ENCODE measurements at places on chromosomes 3 and 15. TPM values are rescaled to one million over a fixed set of nuclear protein-coding genes. Genes with fewer than 3 reads are reported as not detected.

EHD4 gene
- total RNA-seq: 27.1 TPM

SERINC4 gene
- not detected for total RNA-seq

CLDN18 gene
- not detected for total RNA-seq

FAM81A gene
- total RNA-seq: 1.1 TPM

UROC1 gene
- not detected for total RNA-seq

SMAD6 gene
- total RNA-seq: not detected

ANP32A gene
- total RNA-seq: 150 TPM

ERC2 gene
- 0.44 TPM for total RNA-seq

MESP2 gene
- not detected for total RNA-seq

NCKIPSD gene
- 23.8 TPM for total RNA-seq

NKIRAS1 gene
- total RNA-seq: 9.7 TPM

CPLX3 gene
- total RNA-seq: not detected

ANKDD1A gene
- total RNA-seq: 0.16 TPM

CSPG5 gene
- total RNA-seq: 0.71 TPM

TEX55 gene
- total RNA-seq: not detected

RETNLB gene
- total RNA-seq: not detected

ANKUB1 gene
- total RNA-seq: not detected

CLRN1 gene
- not detected for total RNA-seq

SELENOK gene
- total RNA-seq: 66.4 TPM

TTLL13 gene
- not detected for total RNA-seq

UBR1 gene
- 32.6 TPM for total RNA-seq

OIP5 gene
- total RNA-seq: 5.7 TPM

PLSCR5 gene
- not detected for total RNA-seq

SPG11 gene
- 65.1 TPM for total RNA-seq

ZDHHC23 gene
- total RNA-seq: 7.4 TPM

PLSCR2 gene
- not detected for total RNA-seq

HTR3E gene
- not detected for total RNA-seq

LRRK1 gene
- 15.4 TPM for total RNA-seq

ALDH1A2 gene
- total RNA-seq: 1.3 TPM

RLBP1 gene
- not detected for total RNA-seq

ZIC1 gene
- total RNA-seq: not detected

SPINK8 gene
- total RNA-seq: not detected

PSTPIP1 gene
- total RNA-seq: 1.2 TPM

PRR20G gene
- not detected for total RNA-seq

IL1RAP gene
- total RNA-seq: 46.5 TPM

HMG20A gene
- total RNA-seq: 40.1 TPM

TRIM42 gene
- total RNA-seq: not detected

CEMIP gene
- total RNA-seq: 0.14 TPM

ZMYND10 gene
- 0.68 TPM for total RNA-seq

PLA2G4E gene
- total RNA-seq: 0.12 TPM

PPIP5K1 gene
- 56.8 TPM for total RNA-seq

TGM4 gene
- total RNA-seq: 2.5 TPM

CELSR3 gene
- total RNA-seq: 21.5 TPM

MYRIP gene
- total RNA-seq: 0.19 TPM

All from MCF 10A (cell line).